Stimulated activated CD8-positive, alpha-beta memory T cell treated with anti-CD3 and anti-CD28 coated beads, Interleukin-15, amount 100 ng/mL, for 24 hours (primary cell): ENCODE measurements at places on chromosomes 5 and 9.

DNA sequence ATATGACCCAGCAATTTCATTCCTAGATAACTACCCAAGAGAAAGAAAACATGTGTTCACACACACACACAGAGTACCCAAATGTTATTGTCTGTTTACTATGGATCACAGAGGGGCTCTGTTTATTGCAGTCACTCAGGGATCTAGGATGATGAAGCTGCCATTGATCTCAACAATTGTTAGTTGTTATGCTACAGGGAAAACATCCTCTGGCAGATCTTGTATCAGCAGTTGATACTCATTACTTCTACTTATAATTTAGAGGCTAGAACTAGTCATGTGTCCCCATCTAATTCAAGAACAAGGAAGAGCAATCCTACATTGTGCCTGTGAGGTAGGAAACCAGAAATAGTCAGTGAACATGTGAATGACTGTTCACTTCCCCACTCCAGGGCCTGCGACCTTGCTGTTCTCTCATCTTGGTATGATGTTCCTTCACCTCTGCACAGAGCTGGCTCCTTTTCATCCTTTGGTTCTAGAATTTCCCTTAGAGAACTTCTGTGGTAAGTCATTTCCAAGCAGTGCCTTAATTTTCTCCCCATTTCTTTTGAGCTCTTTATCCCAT is 30.3 kb downstream of the NMUR2 start:
- DNase-seq, result no peak

- no peak for DNase-seq
These were observed 2.3 kb downstream of the SLC22A4 start for GRCh38 chr5:132296412-132297016.

GRCh38 chr5:150081541-150082283 is 4.6 kb downstream of the CSF1R start:
- no peak for DNase-seq

DNA sequence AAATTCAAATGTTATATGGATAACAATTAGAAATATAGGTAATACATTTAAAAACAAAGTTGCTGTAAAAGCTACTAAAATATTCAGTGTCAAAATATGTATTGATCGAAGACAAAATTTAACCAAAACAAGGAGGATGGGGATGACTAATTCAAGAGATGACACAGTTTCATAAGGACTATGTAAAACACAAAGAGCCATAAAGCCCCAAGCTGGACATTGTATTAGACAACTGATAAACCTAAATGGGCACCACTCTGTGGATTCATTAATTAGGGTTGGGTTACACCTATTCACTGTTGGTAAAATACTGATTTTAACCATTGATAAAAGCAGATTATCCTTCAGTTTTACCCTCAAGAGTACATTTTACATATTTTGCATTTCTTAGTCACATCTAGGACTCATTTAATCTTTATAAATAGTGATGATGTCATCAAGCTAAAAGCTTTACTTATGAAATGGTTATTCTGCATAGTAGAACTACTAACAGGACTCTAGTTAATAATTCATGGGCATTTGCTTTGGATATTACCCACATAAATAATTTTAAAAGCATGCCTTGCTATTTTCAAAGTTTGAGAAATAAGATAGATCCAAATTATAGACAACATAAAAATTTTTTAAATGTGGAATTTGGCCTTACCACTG is 13.7 kb downstream of the TUT7 start:
- DNase-seq, result no peak

DNA sequence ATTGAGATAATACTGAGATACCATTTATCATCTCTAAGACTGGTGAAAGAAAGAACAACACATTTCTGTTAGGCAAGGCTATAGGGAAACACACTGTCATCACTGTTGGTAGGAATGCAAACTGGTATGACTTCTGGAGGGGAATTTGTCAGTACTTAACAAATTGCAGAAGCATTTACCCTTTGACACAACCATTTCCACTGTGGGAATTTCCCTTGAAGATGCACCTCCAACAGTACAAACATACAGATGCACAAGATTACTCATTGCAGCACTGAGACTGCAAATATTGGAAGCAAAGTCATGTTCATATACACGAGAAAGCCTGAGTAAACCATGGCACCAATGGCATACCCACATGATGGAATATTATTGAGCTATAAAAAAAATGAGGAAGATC is 17.6 kb downstream of the GM2A start:
- DNase-seq, result no peak

GRCh38 chr9:136917902-136918301 is 26.6 kb downstream of the FBXW5 start:
- no peak for DNase-seq

- DNase-seq, result no peak
These were observed 702 bp upstream of the PRELID2 start for GRCh38 chr5:145835848-145836239.

- DNase-seq, result no peak
These were observed 69.0 kb upstream of the HRH2 start for GRCh38 chr5:175588709-175589429.

GRCh38 chr5:92402045-92402444 is 1018.9 kb upstream of the ARRDC3 start:
- no peak for DNase-seq
